ENCODE measurements at places on chromosomes 6 and 20. TPM values are rescaled to one million over a fixed set of nuclear protein-coding genes. Genes with fewer than 3 reads are reported as not detected.

Gene ENPP5
- not detected for total RNA-seq

Gene CFAP61
- not detected for total RNA-seq

Gene DXO
- total RNA-seq, result 12.7 TPM

Gene HLA-C
- 479 TPM for total RNA-seq

Gene PHF1
- total RNA-seq, result 31.7 TPM

Measured in myometrial cell (primary cell).